Mesenchymal stem cell (in vitro differentiated cells and primary cell): ENCODE measurements at places on chromosomes 16 and 17.

DNA sequence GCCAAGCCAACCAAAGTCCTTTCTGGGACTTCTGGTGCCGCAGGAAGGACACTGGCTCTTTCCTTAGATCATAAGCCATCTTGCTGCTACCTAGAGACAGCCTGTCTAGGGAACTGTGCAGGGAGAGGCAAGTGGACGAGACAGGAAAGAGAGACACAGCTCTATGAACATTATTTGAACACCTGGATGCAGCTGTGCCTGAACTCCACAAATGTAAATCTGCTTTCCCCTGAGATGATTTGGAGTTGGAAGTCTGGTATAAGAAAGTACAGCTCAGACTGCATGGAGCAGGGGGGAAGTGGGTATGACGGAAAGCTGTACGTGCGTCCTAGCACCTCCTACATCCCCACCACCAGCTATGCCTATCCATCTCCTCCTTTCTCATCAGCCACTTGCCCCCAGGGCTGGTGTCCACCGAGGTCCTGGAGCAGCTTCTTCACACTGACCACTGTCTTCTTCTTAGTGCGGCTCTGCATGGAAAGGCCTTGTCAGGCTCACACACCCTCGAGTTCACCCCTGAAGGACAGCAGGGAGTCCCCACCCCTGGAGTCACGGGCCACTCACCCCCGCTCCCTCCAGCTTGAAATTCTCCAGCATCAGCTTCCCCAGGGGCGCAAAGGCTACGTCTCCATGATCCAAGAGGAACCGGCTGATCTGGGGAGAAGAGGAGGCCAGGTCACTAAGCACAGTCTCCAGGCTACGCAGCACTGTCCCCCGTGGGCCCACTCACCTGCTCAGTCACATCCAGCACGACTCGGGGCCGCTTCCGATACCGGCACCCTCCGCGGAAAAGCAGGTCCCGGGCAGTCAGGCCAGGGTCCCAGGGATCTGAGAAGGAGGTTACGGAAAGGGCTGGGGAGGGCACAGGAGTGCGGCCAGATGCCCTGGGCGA, 3.9 kb downstream of the TAF1C start:
- H3K4me3 ChIP-seq, result no peak overlapping the region
- H3K36me3 ChIP-seq, result peaks cover 74% of the 10 kb centered on the region
- no peaks in the 10 kb centered on the region for H3K27me3 ChIP-seq
- DNase-seq, result no peak
- H3K27ac ChIP-seq, result no peak overlapping the region
- peaks cover 9% of the 10 kb centered on the region for H3K4me1 ChIP-seq

- no peaks in the 10 kb centered on the region for H3K36me3 ChIP-seq
- no peak overlapping the region for H3K27ac ChIP-seq
- H3K4me3 ChIP-seq, result no peak overlapping the region
Measured at GRCh38 chr16:63442246-63442645, 1406.0 kb upstream of the CDH8 start.

GRCh38 chr16:62021161-62021581, 15.1 kb downstream of the CDH8 start:
- H3K36me3 ChIP-seq, result no peaks in the 10 kb centered on the region
- no peak overlapping the region for H3K4me3 ChIP-seq
- H3K4me1 ChIP-seq, result no peaks in the 10 kb centered on the region

GRCh38 chr17:19346351-19347255, 15.9 kb downstream of the B9D1 start:
- peaks cover 34% of the 10 kb centered on the region for H3K4me1 ChIP-seq
- H3K27me3 ChIP-seq, result no peaks in the 10 kb centered on the region
- H3K36me3 ChIP-seq, result peaks cover 20% of the 10 kb centered on the region
- H3K27ac ChIP-seq, result peak overlapping the region; percentile 43

- no peaks in the 10 kb centered on the region for H3K27me3 ChIP-seq
- H3K27ac ChIP-seq, result no peak overlapping the region
- H3K36me3 ChIP-seq, result no peaks in the 10 kb centered on the region
- H3K4me3 ChIP-seq, result no peak overlapping the region
- no peak for DNase-seq
- no peaks in the 10 kb centered on the region for H3K4me1 ChIP-seq
Measured at GRCh38 chr17:7971651-7972050, 30.8 kb upstream of the GUCY2D start.

DNA sequence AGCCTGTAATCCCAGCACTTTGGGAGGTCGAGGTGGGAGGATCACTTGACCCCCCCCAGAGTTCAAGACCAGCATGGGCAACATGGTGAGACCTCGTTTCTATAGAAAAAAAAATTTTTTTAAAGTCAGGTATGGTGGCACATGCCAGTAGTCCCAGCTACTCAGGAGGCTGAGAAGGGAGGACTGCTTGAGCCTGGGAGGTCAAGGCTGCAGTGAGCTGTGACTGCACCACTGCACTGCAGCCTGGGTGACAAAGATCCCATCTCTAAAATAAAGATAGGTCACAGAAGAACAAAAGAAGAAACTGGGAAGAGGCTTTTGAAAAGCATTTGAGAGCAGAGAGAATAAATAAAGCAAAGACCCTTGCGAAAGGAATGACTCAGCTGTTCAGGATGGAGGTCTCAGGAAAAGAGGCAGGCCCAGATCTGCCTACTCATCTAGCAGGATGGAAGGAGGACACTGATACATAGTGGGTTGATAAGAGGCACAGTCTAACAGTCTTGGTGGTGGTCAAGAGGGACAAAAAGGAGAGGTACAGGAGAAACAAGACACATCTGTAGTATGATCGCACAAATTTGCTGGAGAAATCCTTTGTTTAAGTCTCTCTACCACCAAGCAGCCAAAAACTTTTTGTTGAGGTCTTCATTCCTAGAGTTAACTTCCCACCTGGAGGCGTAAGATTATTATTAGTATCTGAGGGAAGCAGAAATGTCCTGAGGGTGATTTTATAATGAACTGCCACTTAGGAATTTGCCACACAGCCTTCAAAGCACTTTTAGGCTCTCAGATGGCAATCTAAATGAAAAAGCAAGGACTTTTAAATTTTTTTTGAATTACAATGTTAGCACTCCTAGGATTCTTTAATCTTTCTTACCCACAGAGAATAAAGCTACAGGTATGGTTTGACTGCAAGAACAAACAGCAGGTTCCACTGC, 17.6 kb downstream of the ZSWIM7 start:
- H3K27me3 ChIP-seq, result no peaks in the 10 kb centered on the region
- peaks cover 3% of the 10 kb centered on the region for H3K4me1 ChIP-seq
- H3K4me3 ChIP-seq, result no peak overlapping the region
- peak; percentile 80 for DNase-seq
- peaks cover 3% of the 10 kb centered on the region for H3K36me3 ChIP-seq

DNA sequence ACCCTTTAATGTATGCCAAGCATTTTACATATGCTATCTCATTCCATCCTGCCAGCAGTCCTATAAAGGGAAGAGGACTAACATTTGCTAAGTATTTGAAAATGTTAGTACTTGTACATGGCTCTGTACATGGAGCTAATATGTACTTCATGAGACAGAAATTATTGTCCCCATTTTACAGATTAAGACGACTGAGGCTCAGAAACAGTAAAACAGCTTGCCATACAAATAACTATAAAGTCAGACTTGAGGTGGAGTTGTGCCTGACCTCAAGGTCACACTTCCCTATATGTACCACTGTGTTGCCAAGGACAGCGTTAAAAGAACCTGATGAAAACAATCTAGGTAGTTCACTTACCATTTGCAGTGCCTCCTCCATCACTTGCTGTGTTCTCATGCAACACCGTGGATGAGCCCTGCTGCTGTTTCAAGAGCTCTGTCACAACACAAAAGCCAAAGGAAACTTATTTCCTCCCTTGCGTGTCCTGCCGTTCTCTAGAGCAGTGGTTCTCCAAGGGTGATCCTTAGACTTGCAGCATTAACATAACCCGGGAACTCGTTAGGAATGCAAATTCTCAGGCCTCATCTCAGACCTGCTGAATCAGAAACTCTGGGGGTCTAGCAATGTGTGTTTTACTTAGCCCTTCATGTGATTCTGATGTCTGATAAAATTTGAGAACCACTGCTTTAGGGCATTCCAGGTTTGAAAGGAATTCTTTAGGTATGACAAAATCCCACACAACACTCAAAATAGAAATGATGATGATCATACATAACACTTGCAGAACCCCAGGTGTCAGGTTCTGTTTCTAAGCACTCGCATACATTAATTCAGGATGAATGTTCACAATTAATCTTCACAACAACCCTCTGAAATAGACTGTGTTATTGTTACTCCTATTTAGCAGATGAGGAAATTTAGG, 51.2 kb upstream of the MTMR4 start:
- no peak overlapping the region for H3K27ac ChIP-seq
- DNase-seq, result no peak
- no peaks in the 10 kb centered on the region for H3K4me1 ChIP-seq
- no peak overlapping the region for H3K4me3 ChIP-seq
- H3K27me3 ChIP-seq, result peaks cover 40% of the 10 kb centered on the region

- H3K36me3 ChIP-seq, result no peaks in the 10 kb centered on the region
- H3K4me1 ChIP-seq, result peaks cover 3% of the 10 kb centered on the region
- no peak overlapping the region for H3K4me3 ChIP-seq
- peaks cover 4% of the 10 kb centered on the region for H3K27me3 ChIP-seq
Measured at GRCh38 chr16:87562201-87562600, 40.1 kb upstream of the JPH3 start.

DNA sequence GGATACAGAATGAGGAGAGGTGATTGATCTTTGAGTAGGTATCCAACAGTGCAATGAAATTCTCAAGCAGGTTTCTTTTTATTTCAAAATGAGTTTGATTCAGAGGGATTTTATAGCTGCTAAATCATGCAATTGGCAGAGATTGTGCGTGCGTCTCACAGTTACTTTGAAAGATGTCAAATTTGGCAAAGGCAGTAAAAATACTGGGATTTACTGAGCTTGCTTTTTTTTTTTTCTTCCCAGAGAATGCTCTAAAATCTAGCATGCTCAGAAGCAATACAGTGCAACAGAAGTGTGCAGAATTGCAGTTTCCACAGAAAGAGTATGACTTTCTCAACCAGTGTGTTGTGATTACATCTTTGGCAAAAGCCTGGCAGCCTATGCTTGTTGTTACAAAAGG, 410.7 kb upstream of the GOT2 start:
- H3K4me1 ChIP-seq, result peaks cover 2% of the 10 kb centered on the region
- DNase-seq, result no peak
- no peaks in the 10 kb centered on the region for H3K27me3 ChIP-seq
- no peak overlapping the region for H3K27ac ChIP-seq

DNA sequence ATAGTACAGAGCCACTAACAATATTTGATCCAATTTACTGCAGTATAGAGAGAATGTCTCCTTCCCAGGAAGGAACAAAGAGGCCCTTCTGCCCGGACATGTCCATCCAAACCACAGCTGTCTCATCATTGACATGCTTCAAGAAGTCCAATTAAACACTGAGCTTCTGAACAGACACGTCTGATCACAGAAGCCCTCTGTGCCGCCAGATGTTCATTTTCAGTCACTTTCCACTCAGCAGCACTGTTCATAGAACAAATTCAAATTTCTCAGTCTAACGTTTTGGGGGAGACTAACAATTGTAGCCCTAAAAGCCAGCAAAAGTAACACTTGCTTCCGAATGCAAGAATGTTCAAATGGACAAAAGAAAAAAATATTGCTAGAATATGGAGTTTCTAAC, 15.3 kb downstream of the ZC3H7A start:
- peak overlapping the region; percentile 98 for H3K27ac ChIP-seq
- no peaks in the 10 kb centered on the region for H3K27me3 ChIP-seq
- H3K4me1 ChIP-seq, result peaks cover 20% of the 10 kb centered on the region
- peaks cover 37% of the 10 kb centered on the region for H3K36me3 ChIP-seq

DNA sequence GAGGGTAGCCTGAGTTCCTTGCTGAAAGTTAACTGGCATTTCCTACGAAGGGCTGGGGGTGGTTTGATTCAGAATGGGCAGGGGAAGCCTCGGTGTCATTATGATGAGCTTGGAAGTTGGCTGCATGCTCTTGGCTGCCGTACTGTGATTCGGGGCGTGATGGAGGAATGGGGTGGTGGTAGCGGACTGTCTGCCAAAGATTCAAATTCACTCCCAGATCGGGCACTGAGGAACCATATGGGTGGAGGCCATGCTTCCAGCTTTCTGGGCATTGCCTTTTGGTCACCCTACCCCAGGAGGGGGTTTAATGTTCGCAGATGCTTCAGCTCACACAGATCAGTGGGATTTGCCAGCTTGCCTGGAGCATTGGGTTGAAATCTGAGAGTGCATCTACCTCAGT, 492.8 kb upstream of the EEF2KMT start:
- no peaks in the 10 kb centered on the region for H3K36me3 ChIP-seq
- no peak for DNase-seq
- no peaks in the 10 kb centered on the region for H3K4me1 ChIP-seq
- no peaks in the 10 kb centered on the region for H3K27me3 ChIP-seq
- no peak overlapping the region for H3K4me3 ChIP-seq
- H3K27ac ChIP-seq, result no peak overlapping the region

DNA sequence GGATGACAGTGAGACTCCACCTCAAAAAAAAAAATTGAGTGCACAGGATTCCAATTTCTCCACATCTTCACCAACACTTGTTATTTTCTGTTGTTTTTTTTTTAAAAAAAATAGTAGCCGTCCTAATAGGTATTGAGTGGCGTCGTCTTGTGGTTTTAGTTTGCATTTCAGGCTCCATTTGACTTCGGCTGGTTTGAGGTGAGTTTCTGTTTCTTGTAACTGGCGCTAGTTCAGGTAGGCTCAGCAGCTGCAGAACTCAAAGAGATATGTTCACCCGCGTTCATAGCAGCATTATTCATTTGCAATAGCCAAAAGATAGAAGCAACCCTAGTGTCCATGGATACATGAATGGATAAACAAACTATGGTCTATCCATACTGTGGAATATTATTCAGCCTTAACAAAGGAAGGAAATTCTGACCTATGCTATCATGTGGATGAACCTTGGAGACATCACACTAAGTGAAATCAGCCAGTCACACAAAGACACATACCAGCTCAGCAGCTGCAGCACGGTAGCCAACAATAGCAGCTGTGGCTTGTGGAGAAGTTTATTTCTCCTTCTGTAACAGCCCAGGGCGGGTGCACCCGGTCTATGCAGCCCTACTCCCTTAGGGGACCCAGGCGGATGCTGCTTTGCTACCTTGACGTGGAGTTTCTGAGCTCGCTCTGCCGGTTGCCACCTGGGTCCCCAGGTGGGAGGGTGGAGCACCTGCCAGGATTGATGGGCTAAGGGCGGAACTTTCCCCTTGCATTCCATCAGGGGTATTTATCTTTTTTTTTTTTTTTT, 44.9 kb downstream of the TMEM235 start:
- DNase-seq, result no peak
- no peaks in the 10 kb centered on the region for H3K36me3 ChIP-seq
- no peak overlapping the region for H3K4me3 ChIP-seq
- no peak overlapping the region for H3K27ac ChIP-seq
- peaks cover 5% of the 10 kb centered on the region for H3K27me3 ChIP-seq
- H3K4me1 ChIP-seq, result peaks cover 23% of the 10 kb centered on the region

GRCh38 chr17:61451538-61452300, 503 bp upstream of the TBX4 start:
- H3K27me3 ChIP-seq, result peaks cover 78% of the 10 kb centered on the region
- no peak for DNase-seq
- peak overlapping the region; percentile 60 for H3K4me3 ChIP-seq
- H3K27ac ChIP-seq, result no peak overlapping the region
- H3K4me1 ChIP-seq, result peaks cover 21% of the 10 kb centered on the region
